ENCODE measurements at places on chromosomes 16 and 17.
A peak's percentile ranks its signal among the peaks of the same experiment; 100 is the strongest.

DNA sequence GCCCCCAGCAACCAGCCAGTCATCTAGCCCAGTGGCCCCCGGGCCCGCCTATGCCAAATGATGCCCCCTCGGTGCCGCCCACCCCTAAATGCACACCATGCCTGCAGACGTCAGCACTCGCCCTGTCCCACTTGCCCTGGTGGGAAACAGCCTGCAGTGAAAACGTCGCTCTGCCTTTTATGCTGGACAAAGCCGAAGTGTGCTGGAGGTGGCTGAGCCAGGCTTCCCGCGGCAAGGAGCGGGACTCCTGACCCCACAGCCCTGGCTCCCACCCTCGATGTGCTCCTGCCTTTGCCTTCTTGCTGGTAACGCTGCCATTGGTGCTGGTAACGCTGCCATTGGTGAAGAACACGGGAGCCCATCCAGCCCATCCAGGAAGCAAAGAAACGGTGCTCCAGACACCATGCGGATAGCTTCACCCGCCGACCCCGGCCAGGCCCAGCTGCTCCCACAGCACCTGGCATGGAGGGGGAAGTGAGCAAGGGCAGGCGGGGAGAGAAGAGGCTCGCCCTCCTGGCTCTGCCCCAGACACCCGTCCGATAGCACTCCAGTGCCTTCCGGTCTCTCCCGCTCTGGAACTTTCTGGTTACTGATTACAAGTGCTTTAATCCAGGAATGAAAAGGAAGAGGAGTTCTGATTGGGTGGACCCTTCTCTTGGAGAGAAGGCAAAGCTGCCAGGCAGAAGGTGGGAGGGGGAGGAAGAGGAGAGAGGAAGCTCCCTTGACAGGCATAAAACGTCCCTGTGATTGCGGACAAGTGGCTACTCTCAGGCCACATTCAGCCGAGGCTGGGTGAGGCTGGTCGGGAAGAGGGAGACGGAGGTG is 4.0 kb upstream of the BAIAP2 start:
- DNase-seq = no peak

DNA sequence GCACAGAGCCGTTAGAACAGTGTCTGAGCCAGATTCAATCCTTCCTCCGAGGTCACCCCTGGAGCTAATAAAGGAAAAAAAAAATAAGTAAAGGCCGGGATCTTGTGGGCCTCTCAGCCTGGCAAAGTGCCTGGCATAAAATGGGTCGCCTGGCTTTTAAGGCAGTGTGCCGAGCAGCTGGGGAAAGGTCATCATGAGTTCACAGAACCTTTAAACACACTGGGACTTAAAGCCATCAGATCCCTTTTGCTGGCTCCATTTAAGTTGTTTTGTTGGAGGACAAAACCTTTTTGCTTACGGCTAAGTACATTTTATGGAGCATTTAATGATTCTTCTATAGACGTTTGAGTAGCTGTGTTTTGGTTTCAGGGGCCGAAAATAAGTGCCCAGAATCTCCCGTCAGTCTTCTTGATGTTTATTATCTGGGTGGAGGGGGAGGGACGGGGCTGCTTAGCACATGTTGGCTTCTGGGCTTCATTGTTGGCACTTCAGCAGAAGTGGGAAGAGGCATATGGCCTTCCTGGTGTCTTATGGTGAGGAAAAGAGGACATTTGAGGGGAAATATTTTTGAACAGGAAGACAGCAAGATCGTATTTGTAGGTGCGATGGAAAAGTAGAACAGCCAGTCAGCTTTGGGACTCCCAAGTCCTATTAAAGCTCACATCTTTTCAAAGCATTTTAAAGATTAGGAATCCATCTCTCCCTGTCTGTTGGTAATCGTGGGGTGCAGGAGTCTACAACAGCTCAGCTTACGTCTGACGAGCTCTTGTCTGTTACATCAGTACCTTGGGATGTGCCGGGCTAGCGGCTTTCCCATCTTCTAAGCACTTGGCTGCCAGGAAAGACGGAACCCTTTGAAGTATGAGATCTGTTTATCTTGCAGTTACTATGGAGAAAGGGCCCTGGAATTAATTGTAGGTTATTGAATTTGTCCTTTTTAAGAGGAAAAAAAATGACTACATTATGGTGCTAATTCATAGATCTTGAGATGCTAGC is 31.1 kb downstream of the RBFOX1 start:
- no peak for DNase-seq

DNA sequence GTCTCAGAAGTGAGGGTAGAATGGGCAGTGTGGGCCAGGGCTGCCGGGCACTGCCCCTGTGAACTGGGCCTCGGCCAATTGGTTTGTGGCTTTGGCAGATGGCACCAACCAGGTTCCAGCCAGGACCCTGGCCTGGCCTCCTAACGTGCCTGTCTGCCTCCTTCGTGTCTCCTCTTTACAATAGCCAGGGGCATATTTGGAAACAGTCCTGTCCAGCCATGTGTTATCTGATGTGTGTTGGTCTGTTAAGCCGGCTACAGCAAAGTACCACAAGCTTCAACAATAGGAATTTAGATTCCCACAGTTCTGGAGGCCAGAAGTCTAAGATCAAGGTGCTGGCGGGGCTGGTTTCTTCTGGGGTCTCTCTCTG is 14.6 kb downstream of the CRISPLD2 start:
- no peak for DNase-seq

DNA sequence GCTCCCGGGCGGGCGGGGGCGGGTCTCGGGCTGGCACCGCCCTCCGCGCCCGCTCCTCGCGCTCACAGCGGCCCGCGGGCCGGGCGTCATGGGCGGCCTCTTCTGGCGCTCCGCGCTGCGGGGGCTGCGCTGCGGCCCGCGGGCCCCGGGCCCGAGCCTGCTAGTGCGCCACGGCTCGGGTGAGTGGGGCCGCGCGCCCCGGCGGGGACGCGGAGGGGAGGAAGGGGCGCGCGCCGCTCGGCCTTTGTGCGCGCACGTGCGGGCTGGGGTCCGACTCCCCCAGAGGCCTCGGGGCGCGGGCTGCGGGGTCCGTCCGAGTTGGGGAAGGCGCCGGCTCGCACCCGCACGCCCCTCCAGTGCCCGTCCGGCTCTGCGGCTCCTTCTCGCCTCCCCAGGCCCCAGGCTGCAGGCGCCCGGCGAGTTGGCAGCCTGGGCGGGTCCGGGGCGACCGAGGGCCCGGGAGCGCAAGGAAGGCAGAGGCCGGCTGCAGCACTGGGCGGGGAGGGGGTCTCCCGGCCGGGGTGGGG is at the start of gene NME4:
NME4 (plus strand) TSS at position 65 of the 527 bp plus-strand sequence; CDS start at position 89, 24 bp downstream.
- DNase-seq = peak; percentile 46

- DNase-seq = no peak
Measured at GRCh38 chr17:15431766-15432165, 35.7 kb downstream of the CDRT4 start.

GRCh38 chr16:13148836-13149235 is 247.4 kb downstream of the SHISA9 start:
- no peak for DNase-seq

DNA sequence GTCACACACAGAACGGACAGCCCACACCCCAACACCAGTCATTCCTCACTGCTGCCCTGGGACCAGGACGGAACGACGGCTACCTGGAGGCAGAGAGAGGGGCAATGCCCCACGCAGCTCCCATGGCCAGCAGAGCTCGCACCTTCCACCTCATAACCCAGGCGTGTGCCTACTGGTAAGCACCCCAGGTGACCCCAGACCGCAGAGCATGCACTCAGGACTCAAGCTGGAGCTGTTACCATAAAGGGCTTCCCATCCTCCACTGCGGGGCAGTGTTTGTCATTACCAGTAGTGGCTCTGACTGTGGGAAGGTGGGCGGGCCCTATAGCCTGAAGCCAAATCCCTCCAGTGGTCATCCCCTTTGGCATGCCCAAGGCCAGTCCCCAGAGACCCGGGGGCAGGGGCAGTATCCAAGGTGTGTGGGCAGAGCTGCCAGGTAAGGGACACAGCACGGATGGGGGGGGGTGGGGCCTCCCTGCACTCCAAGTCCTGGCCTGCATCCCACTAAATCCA is 4.7 kb upstream of the BCAR1 start:
- no peak for DNase-seq

All from fibroblast of skin of scalp (primary cell).